ENCODE measurements at places on chromosomes 1 and 21.

DNA sequence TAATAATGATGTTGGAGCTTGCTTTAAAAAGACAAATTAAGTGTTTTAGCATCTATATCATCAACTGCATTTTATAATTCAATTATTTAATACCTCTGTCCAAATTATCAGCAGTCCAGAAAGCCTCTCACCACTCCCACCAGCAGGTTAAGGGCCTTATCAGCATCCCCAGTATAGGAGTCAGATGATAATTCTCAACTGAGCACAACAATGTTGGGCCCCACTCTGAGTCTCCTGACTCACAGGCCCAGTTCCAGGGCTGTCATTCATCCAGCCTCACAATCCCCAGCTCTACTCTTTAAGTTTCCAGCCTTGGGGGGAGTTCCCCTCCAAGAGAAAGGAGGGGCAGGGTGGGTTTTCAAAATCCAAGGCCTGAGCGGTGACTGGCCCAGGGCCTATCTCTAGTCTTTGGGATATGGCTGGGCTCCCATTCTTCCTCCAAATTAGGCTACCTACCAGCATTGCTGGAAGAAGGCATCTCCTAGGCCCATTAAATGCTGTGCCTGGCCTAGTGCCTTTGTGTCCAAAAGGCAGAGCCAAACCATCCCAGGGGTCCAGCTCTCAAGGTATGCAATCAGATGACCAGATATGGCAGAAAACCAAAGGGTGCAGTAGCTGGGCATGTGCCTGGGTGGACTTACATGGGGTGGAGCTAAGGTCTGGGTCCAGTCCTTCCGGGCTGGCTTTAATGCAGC is 134.1 kb downstream of the GLUL start:
- no peak for DNase-seq

DNA sequence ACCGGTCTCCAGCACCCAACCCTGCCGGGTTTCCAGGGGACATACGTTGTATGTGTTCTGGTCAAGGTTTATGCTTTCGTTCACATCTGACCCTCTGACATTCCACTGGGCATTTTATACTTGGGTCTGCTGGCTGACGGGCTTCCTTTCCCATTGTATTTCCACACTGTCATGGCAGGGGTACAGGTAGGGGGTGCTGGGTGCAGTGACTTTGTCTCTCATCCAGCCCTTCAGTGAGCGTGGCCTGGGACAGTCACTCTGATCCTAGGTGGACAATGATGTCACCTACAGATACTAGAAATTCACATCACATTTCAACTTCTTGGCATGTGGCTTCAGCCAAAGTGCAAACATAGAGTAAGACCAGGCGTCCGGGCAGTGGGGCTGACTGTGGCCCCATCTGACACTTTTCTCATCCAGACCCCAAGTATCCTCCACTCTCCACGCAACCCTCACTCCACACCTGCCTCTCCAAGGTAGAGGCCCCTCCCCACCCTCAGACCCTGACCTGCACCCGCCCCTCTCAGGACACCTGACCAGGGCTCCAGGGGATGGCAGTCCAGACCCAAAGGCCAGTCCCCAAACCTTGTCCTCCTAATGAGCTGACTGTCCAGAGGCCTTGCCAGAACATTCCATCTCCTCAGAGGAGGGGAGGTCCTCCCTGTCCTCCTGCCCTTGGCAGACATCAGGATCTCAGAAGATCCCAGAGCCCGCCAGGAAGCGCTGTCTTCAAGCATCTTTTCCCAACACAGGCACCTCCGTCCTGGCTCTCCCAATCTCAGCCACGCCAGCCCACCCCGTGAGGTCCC is 743 bp upstream of the KRTAP10-10 start:
- no peak for DNase-seq

DNA sequence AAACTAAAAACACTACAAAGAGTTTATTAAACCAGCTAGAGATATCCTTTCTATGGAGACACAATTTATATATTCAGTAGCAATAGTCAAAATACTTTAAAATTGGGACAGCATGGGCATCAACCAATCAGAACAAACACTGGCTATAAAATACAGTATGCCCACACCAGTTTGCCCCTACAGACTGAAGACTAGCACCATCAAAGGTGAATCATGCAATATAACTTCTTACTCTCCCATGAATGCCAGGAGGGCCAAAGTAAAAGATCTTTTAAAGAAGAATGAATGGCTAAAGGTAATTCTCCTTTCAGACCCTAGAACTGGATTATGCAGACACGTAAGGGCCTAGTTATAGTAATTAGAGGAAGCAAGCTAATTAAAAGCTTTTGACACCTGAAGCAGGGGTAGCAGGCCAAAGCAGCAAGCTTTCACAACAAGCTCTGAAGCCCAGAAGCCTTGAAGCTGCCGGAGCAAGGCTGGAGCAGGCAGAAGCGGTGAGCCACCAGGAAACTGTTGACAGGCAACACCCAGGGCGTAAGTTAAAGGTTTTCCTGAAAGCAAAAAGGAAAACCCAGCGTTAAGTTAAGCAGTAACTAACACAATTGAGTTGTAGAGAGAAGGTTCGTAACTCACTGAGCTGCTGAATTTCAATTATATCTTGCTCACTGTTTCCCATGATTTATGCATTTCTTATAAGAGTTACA is 99.3 kb downstream of the CDC42BPA start:
- no peak for DNase-seq

GRCh38 chr1:6904476-6905170 is 119.4 kb downstream of the CAMTA1 start:
- DNase-seq = no peak

Data from LoVo (cell line).